ENCODE measurements at places on chromosomes 5 and 9.

DNA sequence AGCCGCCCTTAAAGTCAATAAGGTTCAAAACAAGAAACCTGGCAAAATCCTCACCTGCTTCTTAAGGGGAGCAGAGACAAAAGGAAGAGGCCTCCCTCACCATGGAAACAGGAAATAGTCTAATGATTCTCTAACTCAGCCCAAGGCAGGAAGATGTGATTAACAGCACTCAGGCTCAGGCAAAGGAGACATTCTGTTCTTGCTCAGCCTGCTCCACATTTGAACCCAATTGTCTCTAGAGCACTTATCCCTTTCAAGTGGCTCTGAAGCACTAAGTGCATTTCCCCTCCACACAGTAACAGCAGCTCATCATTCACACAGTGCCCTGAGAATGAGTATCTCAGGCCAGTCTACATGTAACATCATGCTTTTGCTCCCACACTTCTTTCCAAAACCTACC, 72.3 kb downstream of the NIPSNAP3B start:
- no peak for DNase-seq

DNA sequence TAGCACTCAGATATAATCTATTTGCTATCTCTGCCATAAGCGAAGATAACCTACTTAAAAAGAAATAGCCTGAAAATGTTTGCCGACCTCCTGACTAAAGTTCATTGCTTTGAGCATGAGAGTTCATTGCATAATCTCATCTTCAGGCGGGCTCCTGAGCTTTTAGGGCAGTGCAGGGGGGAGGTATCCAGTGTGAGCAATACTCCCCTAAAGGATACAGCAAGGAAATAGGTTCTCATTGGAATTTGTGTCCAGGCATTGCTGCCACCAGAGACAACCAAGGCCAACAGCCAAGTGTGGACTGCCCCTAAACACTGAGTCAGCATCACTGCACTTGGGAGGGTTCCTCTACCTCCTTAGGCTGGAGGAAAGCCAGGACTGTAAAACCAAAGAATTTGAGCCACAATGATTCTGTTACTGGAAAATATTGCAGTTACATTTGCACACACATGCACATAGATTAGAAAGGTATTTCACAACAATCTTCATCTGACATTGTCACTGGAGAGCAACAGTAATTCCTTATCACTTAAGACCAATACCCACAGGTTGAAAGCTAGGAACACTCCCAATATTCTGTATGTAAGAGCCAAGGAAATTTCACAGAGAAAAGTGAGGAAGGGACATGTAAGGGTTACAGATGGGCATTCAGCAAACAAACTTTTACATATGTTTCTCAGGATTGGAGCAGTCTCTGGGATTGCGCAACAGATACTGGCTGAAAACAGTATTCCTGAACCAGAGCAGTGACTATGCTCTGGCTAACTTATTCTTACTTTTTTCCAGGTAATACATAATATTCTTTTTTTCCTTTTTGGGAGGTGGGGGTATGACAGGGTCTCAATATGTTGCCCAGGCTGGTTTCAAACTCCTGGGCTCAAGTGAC, 98.6 kb upstream of the TLE1 start:
- DNase-seq, result no peak

- no peak for DNase-seq
These were observed 27.4 kb downstream of the UNC5A start for GRCh38 chr5:176837707-176838115.

DNA sequence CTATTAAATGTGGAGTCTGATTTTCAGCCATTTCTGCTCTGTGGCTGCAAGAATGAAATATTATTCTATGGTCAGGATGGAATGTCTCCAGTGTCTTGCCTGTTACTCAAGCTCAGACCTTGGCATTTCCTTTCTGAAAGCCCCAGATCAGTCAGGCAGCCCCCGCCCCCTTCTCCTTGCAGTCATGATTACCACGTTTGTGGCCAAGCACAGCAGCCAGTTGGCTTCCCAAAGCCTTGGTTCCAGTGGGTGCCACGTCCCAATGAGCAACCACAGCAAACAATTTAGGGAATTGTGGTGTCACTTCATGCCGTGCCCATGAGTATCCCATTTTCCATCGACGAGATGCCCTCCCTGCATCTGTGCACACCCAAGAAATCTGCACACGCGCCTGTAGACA, 9.7 kb upstream of the OBP2A start:
- DNase-seq, result no peak

GRCh38 chr5:136655468-136655867, 290.1 kb upstream of the TRPC7 start:
- DNase-seq, result no peak

DNA sequence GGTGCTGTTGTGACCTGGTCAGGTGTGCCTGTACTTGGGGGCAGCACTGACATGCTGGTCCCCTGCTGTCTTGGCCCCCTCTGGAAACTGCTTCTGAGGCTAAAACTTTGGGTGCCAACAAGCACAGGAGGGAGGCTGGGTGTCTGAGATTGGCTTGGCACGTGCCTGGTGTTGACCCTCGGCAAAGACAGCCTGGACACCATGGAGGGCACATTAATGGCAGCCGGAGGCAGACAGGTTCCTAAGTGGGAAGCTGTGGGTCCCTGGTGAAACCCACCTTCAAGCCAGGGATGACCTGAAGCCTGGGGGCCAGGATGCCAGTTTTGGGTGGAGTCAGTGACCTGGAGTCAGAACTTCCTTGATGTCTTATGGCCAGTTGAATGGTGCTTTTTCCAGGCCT, 894.1 kb downstream of the PTPRD start:
- DNase-seq, result no peak

- DNase-seq, result no peak
These were observed 98.6 kb downstream of the SPOCK1 start for GRCh38 chr5:137400571-137400970.

DNA sequence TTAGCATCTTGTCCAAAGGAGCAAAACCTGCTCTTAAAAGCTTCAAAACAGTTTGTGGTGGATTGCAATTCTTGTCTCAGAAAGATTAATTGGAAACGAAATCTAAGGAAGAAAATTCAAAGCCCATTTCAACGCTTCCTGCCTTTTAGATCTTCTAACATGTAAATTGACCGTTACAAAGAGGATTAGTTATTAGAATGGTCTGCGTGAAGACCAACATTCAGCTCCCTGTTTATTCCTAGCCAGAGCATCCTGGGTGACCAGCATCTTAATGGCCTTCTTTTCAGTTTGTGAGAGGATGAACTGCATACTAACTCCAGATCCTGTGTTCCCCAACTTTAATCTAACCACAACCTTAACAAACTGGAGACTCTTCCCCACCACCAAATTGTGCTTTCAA, 109.9 kb upstream of the SLC1A3 start:
- DNase-seq, result peak; percentile 29

GRCh38 chr9:95409650-95410426, 92.3 kb upstream of the FANCC start:
- no peak for DNase-seq

GRCh38 chr5:168239325-168239724, 52.1 kb upstream of the WWC1 start:
- peak; percentile 28 for DNase-seq

GRCh38 chr5:139676406-139676805, 28.3 kb downstream of the CXXC5 start:
- no peak for DNase-seq

DNA sequence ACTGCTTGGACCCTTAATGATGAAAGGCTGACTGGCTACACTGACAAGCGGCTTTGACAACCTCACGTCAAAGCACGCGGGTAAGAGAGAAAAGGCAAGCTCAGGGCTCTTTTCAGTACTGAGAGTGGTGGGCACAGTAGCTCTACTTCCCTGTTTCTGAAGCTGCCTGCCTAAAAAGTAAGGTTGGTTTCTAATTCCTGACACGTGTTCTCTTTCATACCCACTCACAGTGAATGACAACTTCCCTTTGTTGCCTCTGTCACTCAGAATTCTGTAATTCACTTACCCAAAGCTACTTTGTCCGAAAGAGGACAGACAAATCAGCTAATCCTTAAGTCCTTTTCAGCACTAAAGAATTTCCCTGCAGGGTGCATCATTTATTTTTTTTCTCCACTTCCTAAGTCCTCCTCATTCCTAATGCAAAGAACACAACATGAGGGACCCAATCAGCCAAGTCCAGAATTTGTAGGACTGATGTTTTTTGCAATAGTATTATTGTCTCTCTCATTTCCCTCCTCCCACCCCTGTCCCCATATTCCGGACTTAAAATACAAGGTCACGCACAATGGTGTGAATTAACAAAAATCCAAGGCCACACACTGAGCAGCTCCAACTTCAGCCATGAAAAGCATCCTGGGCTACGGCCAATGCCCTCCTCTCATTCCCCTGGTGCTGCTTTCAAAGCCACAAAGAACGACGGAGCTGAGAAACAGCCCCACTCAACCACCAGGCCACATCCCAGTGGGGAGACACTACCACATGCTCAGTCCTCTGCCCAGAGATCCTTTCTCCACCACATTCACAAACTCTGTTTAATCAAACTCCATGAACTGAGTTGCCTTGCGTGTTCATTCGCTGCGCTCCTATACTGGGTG, 221.0 kb downstream of the TSSK1B start:
- DNase-seq, result peak; percentile 40

Measured in G401 (cell line).